T-helper 1 cell (primary cell): ENCODE measurements at places on chromosomes 6 and 20.

DNA sequence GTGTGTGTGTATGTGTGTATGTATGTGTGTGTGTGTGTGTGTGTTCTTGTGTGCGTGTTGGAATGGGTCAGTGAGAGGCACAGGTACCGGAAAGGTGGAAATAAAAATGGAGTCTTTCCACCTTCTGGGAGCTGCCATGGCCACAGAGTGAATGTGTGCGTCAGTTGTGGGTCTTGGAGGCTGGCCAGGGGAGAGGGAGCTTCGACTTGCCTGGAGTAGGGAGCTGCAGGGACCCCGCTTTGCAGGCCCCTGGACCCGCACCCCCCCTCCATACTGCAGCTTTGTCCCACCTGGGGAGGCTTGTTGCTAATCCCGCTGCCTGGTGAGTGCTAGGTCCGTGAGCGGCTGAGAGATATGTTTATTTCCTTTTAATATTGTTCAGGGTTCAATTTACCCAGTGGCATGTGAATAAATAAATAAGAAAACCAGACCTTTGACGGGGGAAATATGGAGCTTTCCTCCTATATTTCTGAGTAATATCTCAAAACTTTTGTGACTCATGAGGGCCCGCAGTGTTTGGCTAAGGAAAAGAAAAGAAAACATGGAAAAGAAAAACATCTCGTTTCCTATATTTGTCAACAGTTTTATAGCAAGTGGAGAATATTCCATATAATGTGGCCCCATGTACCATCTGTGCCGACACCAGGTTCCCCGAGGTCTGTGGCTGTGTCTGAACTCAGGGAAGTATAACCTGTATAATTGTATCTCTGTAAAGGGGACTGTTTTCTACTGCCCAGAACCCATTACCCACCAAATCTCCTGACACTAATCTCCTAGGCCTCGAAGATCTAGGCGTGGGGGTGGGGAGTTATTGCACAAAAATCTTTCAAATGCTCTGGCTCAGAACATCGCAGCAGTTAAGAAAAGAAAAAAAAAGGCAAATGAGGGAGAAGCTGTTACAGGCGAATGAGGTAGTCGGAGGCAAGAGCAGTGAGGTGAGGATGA lies 24.6 kb upstream of the CCDC167 start:
- no peak for DNase-seq

DNA sequence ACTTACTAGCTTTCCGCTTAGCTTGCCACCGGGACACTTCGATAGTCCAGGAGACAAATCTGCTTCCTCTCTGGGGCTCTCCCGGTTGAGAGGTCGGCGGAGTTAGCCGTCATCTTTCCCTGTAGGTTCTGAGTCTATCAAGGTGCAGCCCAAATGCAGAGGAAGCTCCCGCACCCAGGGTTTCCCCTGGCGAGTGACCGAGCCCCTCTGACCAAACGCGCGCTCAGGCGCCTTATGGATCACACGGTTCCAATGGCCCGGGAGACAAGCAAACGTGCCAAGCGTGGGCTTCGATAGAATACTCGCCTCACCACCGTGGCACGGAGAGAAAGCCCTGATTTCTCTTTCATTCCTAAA lies 15.8 kb upstream of the FOXC1 start:
- no peak for DNase-seq

DNA sequence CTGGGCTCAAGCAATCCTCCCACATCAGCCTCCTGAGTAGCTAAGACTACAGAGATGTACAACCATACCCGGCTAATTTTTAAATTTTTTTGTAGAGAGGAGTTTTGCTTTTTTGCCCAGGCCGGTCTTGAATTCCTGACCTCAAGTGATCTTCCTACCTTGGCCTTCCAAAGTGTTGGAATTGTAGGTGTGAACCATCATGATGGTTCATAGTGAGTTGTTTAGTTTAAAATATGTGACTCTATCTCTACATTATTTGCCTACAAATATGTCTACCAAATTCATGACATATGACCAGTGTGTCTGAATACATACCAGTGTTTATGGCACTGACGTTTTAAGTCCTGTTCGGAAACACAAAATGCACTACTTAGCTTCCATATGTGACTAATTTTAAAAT lies 154.9 kb downstream of the GMPR start:
- no peak for DNase-seq

GRCh38 chr20:8242066-8242465 lies 110.0 kb downstream of the PLCB1 start:
- no peak for DNase-seq

- DNase-seq: no peak
Observed at GRCh38 chr6:19994909-19995308, 157.7 kb downstream of the ID4 start.

GRCh38 chr20:32404017-32404416 lies 45.9 kb downstream of the ASXL1 start:
- DNase-seq: no peak

- no peak for DNase-seq
Observed at GRCh38 chr20:21559305-21559704, 45.4 kb upstream of the NKX2-2 start.

- DNase-seq: no peak
Observed at GRCh38 chr6:66771626-66772025, 1064.6 kb upstream of the EYS start.
